ENCODE measurements at places on chromosomes 12 and 14. TPM values are rescaled to one million over a fixed set of nuclear protein-coding genes. Genes with fewer than 3 reads are reported as not detected.

Gene SCNN1A
- 134 TPM for total RNA-seq

Gene RTL1
- not detected for total RNA-seq

Gene SLC5A8
- total RNA-seq: 0.35 TPM

Gene CYP46A1
- total RNA-seq: 0.59 TPM

Gene ACOT6
- total RNA-seq: not detected

Gene TIGAR
- total RNA-seq: 17.0 TPM

Gene FOXN4
- 0.35 TPM for total RNA-seq

Gene KERA
- not detected for total RNA-seq

Gene PRKD1
- 9.7 TPM for total RNA-seq

Gene ZNF641
- total RNA-seq: 7.2 TPM

- no peak for DNase-seq
These were observed 150.3 kb upstream of the AVPR1A start for GRCh38 chr12:63301311-63301710.

DNA sequence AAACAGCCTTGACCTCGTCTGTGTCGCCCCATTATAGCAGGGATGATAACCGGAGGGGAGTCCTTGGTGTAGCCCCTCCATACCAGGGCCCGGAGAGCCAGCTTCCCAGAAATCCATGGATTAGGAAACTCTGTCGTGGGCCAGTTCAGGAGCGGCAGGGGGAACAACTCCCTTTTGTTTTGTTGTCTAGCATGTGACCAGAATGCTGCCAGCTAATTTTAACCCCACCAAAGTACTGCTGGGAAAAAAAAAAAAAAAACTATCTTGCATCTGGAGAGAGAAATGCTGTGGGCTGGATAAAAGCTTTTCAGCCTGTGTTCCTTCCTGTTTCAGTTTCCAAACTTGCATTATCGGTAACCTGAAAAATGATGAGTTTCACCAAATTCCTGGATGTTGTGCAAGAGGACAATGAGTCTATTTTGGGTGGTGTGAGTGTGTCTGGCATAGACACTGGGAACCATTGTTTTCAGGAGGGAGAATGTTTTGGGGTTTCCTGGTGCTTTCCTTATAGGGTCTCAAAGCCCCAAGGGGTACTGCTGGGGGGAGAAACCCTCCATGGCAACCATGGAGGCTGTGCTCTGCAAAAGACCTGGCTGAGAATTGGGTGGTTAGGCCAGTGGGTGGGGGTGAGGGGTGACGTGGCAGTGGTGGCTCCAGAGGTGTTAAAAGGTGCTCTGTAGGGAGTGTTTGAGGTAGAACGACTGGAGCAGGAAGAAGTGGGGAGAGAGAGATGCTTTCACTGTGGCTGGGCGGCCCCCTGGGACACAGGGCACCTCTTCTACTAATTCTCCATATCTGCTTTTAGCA lies 14.9 kb upstream of the IRF2BPL start:
- DNase-seq: no peak

DNA sequence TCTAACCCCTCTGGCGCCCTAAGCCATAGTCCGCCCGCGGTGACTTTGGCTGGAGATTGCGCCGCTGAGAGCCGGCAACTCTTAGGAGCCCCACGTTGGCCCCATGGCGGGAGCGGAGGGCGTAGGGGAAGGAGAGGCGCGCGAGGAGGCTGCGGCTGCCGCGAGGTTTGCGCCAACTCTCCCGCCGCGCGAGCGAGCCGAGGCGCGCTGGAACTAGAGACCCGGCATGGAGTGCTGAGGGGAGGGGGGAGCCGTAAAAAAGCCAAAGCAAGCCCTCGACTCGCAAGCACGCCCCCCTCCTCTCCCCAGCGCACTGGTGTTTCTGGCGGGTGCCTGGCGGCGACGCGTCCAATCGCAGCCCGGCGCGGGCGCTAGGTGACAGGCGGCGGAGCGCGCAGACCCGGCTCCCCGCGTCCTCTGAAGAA lies at the start of gene SYT10:
TSS of gene SYT10 (minus strand) at position 233 of the 425 bp plus-strand sequence. CDS start 297 bp downstream, outside the sequence.
- DNase-seq: peak; percentile 89

- peak; percentile 94 for DNase-seq
These were observed 15.7 kb upstream of the FIGNL2 start for GRCh38 chr12:51863933-51864832.

DNA sequence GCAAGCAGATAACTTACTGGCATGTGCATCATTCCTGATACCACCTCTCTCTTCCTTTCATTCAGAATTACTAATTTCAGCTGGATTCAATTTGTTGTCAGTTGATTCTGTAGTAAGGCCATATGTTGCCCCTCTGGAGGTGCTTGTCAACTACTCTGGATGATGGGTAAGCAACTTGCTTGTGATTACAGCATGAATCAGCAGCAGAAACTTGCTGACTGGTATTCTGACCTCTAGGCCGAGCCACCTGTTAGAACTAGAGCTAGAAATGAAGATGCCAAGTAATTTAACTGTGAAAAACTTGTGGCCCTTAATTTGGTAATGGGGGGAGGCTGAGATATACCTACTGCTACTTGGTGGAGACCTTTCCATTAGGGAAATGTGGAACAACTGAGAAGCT lies 5.1 kb downstream of the RNF10 start:
- no peak for DNase-seq

- DNase-seq: no peak
These were observed 175.8 kb upstream of the NPAS3 start for GRCh38 chr14:32762886-32763285.

DNA sequence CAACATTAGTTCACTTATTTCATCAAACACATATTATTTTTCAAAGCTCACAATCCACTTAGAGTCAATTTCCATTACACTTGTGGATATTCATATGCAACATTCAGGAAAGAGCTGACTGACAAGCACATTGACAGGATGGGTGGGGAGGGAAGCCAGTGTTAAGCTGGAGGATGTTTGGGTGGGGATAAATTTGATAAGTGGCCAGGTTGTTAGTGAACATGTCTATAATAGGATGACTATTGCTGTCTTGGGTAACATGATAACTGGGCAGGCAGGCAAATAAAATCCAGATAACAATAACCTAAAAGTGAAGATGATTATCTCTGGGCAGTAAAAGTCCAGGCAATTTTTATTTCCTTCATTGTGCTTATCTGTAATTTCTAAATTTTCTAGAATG lies 73.8 kb upstream of the OSBPL8 start:
- no peak for DNase-seq

- DNase-seq: peak; percentile 30
These were observed 78.0 kb upstream of the FAR2 start for GRCh38 chr12:29071099-29071498.

GRCh38 chr12:62332598-62332997 lies 72.4 kb downstream of the USP15 start:
- no peak for DNase-seq

DNA sequence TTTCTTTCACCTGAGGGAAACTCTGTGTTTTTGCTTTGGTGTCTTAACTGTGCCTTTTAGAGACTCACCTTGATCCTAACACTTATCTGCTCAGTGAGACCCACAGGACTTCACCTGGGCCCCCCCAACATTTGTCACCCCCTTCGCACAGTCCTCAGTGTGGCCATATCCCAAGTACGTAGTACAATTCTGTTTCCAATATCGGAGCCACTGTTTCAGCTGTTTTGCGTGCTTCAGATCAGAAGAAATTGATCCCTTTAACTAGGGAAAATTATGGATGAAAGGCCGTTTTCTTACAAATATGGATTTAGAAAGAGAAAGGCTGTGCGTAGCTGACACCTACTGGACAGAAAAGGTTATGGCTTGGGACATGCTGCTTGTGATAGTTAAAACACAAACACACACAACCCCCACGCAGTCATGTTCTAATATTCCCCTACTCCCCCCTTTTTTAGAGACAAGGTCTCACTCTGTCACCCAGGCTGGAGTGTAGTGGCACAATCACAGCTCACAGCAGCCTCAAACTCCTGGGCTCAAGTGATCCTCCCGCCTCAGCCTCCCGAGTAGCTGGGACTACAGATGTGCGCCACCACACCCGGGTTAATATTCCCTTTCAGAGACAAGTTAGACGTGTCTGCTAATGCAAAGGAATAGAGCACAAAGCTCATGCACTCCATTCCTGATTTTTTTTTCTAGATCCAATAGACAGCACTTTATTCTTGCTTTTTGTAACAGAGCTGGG lies 3.6 kb upstream of the SLC7A8 start:
- peak; percentile 70 for DNase-seq

DNA sequence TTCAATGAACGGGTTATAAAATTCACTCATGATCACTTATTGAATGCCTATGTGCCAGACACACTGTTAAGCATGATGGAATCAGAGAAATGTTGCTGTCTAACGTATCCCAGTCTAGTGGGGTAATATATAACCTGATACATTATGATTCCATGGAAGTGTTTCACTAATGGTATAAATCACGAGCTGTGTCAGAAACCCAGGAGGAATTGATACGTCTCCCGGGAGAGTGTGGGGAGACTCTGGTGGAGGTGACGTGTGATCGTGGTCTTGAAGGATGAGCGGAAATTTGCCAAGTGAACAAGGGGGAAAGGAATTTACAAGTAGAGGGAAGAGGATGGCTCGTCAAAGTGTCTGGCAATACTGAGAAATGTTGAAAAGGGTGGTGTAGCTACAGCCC lies 26.5 kb downstream of the MANSC1 start:
- no peak for DNase-seq

DNA sequence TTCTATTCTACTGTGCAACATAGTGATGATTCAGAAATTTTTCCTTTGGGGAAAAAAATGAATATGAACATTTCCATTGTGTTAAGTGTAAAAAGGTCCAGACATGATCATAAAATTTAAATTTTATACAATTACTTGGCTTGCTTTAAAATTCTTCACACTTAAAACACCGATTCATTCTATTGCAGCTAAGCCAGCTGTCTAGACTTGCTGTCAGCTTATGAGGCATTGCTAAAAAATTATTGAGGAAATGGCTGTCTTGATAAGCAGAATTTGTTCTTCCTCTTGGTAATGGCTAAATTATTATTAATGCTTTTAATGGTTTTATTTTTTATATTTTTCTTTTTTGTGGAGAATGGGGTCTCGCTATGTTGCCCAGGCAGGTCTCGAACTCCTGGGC lies 1.8 kb downstream of the LYSET start:
- no peak for DNase-seq

DNA sequence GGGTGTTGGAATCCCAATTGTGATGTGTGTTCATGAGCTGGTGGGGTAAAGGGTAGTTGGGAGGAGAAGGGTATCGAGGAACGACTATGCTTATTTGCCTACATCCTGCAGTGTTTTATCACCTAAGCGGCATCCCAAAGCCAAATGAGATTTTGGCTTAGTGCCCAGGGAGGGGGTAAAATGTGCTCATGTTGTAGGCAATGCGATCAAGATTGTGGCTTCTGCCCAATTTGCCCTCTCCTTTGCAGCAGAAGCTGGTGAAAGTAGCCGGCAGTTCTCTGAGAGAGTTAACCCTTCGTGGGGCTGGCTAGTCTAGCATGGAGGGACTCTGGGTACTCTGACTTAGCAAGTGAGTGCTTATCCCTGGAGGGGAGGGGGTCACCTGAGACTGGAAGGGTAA lies 753 bp downstream of the RPH3A start:
- no peak for DNase-seq

GRCh38 chr12:102484017-102484416 lies 3.7 kb upstream of the IGF1 start:
- DNase-seq: no peak

DNA sequence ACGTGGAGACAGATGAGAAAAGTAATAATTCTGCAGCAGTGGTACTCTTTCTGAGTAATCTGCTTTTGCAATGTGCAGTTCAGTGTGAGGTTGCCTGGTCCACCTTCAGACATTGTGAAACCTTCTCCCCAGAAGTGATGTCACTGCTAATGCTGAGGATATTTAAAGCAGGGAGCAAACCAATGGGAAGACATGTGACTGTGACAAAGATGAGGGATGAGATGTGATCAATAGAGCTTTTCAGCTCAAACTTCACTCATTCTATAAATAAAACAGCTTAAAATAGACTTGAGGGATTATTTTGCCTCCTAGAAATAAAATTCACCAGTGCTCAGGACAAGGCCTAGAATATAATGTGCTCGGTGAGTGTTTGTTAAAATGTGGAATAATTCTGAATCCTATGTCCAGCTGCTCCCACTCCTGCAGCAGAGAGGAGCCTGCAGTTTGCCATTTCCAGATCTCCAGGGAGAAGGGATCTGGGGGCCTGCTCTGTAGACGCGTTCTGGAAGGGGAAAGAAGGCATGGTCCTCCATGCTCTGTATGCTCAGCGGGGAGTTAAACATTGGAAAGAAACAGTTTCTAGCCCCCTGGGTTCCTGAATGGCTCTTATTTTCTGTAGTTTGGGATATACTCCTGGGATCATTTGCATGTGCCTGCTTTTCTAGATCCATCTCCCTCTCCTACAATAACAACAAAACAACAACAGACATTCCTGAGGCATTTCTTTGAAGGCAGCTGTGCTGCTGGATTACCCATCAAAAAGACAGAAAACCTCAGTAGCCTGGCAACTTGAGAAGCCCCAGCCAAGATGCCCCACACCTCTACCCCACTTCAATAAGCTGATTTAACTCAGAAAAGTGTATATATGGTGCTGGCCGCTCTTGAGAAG lies 8.9 kb downstream of the SLC7A8 start:
- peak; percentile 68 for DNase-seq

DNA sequence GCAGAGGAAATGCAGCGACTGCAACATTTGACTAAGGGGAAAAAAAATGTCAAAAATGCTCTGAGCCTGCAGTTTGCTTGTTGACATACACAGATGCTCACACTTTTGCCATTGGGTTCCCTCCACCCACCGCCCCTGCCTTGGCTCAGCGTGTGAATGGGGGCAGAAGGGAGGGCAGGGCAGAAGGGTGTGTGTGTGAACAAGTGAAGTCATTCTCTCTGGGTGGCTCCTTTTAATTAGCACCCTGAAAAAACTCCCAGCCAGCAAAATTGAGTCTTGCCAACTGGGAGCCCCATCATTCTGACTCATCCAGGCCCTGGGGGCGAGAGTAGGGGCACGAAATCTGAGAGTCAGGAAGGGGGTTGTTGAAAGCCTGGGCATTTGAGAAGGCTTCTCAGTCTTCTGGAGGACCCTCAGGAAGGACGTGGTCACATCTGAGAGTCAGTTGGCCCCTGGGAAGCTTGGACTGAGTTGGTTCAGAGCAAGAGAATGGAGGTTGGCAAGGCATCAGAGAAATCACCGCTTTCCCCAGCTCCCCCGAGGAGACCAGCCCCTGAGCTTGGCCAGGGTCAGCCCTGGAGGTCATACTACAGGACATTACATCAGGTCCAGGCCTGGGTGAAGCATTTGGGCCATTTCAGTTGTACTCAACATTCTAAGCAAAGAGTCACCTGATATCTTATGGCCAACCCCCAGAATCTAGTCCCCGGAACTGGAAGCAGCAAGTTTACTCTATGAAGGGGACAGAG lies 22.7 kb upstream of the KRT78 start:
- no peak for DNase-seq

GRCh38 chr14:79093531-79093930 lies 923.4 kb downstream of the NRXN3 start:
- no peak for DNase-seq

DNA sequence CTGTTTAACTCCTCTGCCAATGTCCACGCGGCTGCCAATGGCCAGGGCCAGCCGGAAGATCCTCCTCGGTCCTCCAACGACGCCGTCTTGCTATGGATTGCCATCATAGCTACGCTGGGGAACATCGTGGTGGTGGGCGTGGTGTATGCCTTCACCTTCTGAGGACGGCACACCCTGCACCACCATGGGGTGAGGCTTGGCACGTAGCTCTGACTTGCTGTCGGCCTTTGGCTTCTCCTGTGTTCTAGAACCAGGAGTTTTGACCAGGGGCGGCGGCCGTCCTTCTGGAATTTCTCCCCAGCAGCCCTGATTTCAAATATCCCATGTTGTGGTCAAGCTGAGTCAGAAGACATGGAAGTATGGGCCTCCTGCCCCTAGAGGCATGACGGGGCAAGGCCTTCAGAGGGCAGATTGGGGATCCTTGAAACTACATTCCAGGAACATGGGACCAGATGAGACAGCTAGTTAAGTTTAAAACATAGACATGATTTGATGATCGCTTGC lies 47.5 kb downstream of the C14orf132 start:
- DNase-seq: no peak

GRCh38 chr14:67428501-67429031 lies 16.6 kb upstream of the PLEK2 start:
- no peak for DNase-seq

Data from GM23338 (cell line).